ENCODE measurements at places on chromosomes 12 and 14.

DNA sequence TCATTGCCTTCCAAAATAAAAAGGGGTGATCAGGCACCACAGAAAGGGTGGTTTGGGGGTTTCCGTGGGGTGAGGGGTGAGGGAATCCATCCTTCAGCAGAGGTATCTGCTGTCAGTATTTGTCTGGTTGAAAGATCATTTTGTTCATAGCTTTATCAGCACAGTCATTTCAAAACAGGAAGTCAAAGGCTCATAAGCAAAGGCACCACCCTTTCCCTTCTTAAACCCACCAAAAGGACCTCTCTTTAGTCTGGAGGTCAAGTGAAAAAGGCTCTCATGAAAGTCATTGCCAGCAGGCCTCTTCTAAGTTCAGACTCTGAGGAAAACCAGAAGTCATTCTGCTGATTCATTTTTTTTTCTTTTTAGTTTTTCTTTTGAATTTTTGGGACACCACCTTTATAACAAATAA, 6.2 kb downstream of the CHST11 start:
- DNase-seq: no peak

DNA sequence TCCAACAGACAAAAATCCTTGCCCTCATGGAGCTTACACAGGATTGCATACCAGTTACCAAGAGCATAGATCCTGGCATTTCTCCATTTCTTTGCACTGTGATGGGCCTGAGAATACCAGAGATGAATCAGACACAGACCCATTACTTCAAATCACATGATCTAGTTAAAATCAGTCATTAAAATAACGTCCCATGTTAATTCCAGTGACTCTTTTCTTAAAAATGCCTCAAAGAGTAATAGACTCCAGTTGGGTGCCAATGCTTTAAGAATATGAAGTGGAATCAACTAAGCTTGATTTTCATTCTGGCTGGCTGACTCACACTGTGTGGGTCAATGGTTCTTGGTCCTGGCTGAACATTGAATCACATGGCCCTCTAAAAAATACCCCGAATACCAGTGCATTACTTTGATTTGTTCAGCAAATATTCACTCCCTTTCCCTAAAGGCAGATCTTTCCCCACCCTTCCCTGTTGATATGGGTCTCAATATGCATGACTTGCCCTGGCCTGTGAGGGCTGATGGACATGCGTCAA, 11.0 kb downstream of the ASB2 start:
- DNase-seq: no peak

DNA sequence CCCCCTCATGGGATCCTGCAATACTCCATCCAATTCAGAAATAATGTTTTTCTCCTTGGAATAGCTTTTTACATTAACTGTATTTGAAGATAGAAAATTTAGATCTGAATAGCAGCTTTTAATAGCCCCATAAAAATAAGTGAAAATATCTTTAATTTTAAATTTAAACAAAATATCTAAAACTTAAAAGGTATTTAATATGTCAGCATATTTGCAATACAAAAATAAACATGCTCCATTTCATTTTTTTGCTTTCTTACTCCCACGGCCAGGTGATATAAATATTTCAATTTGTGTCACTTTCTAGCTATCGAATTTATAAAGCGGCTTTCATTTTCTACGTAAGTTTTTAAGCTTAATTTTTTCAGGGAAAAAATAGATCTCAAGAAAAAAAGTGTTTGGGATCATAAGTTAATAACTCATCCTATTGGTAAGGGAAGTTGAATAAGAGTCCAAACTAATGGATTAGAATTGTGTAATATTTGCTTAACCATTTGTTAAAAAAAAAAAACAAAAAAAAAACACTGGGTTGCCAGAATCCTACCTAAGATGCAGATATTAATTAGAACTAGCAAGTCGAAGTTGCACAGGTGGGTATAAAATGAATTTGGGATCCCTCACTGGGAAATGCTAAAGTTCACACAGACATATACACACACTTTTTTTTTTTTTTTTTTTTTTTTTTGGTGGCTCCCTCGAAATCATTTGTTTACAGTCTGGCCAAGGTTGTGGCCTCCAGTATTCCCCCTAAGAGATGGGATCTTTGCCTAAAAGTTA, 47.6 kb downstream of the PPP2R5C start:
- no peak for DNase-seq

GRCh38 chr14:95490138-95490509, 26.3 kb downstream of the SYNE3 start:
- no peak for DNase-seq

- DNase-seq: no peak
These were observed 211.4 kb downstream of the SSPN start for GRCh38 chr12:26406813-26407212.

GRCh38 chr12:114547636-114548035, 136.3 kb downstream of the TBX3 start:
- DNase-seq: no peak

DNA sequence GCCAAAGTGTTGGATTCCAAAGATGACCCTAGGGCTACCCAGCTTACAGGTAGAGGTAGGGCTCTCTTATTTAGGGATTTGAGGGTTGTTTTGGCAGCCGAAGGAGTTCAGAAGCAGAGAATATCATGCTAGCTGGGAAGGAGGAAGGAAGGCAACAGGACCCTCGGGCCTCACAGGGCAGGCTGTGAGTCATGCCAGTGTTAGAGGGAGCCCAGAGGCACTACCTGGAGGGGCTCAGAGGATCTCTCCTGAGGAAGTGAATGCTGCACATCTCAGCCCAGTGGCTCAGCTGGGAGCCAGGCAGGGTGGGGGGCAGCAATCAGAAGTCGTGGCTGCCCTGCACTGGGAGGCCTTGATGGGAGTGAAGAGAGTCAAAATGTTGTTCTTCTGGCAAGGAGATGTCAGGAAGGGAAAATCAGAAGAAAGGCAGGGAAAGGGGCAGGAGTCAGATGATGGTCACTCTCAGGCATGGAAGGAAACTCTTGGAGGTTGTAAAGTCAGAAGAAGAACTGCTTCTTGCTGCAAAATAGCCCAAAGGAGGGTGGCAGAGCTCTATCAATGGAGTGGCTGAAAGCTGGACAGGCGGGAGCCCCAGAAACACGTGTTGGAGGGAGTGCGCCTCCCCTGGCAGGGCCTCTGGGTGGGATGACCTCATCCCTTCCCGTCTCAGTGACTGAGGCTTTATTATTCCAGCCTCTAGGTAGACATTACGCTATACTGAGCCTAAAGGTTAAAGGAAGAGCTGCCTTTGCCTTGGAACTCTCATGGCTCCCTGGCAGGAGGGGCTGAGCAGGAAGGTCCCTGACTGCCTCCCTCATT, 141.3 kb downstream of the SMOC1 start:
- DNase-seq: no peak

DNA sequence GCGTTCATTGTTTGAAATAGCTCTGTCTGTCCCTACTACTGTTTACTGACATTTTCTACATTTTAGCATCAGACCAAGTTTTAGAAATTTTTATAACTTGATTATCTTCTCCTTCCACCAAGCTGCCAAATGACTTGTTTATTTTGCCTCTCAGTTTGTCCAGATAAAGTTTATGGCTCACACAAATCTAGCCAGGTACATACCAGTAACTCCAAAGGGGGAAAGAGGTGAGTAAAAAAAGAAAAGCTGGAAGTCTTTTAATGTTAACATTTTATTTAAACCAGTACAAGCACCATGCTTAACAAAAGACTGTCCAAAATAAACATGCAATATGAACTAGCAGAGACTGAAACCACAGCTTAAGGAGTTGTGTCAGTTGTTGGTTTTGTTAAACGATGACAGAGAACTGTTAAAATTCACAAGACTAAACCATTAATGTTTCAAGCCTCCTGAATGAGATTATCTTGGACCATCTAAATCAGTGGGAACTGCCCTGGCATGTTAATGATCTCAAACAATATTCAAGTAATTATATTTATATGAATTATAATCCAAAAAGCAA, 14.5 kb downstream of the GMFB start:
- no peak for DNase-seq

DNA sequence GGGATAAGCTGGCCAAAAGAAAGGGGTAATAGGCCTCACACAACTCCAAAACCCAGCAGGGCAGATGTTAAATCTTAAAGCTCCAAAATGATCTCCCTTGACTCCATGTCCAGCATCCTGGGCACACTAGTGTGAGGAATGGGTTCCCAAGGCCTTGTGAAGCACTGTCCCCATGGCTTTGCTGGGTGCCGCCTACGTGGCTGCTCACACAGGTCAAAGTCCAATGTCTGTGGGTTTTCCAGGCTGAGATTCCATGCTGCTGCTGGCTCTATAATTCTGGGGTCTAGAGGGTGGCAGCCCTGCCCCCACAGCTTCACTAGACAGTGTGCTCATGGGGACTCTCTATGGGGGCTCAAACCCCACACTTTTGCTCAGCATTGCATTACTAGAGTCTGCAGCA, 145.3 kb upstream of the GRIN2B start:
- no peak for DNase-seq

DNA sequence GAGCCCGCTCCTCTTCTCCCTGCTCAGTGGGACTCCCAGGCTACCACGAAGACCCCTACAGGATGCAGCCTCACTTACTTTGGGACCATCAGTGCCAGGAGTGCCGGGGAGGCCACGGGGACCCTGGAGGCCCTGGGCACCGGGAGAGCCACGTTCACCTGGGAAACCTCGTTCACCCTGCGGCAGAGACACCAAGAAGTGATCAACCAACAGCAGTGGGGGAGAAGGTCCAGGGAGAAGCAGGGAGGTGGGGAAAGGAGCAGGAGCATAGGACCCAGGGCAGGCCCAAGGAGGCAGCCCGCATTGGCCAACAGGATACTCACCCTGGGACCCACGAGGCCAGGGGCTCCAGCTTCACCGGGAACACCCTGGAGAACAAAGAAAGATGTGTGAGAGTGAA, 19.4 kb downstream of the TMEM106C start:
- no peak for DNase-seq

DNA sequence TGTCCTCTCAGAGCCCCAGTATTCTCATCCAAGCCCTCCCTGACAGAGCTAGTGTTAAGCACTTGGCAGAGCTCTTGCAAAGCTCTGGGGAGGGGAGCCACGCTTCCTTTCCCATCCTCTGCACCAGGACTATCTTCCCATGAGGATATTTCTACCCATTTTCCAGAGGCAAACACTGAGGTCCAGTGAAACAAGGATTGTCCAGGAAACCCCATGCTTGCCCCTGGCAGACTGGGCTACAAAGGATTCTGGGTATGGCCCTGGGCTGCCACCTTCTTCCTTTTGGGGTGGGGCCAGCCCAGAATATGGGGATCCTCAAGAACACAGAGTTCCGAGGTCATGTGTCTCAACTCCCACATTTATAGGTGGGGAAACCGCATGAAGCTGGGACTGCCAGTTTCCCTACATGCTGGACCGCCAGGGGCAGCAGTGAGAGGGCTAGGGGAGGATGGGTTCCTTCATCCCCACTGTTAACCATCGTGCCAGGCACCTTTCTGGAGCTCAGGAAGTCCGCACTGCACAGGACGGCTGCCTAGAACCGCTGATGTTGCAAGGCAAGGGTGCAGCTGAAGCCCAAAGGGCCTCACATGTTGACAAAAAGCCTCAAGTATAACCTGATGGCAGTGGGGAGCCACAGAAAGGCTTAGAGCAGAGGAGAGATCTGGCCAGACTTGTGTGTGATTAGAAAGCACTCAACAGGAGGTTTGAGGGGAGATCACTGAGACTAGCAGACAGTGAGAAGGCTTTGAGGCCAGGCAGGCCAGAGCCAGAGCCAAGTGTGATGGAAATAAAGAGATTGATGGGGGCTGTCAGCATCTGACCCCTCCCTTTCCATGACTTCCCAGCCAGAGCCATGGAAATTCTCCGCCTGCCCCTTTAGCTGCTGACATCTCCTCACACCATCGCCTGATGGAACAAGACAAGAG, 5.5 kb upstream of the CCDC85C start:
- no peak for DNase-seq

GRCh38 chr12:121558956-121559355, 21.9 kb downstream of the KDM2B start:
- DNase-seq: no peak

DNA sequence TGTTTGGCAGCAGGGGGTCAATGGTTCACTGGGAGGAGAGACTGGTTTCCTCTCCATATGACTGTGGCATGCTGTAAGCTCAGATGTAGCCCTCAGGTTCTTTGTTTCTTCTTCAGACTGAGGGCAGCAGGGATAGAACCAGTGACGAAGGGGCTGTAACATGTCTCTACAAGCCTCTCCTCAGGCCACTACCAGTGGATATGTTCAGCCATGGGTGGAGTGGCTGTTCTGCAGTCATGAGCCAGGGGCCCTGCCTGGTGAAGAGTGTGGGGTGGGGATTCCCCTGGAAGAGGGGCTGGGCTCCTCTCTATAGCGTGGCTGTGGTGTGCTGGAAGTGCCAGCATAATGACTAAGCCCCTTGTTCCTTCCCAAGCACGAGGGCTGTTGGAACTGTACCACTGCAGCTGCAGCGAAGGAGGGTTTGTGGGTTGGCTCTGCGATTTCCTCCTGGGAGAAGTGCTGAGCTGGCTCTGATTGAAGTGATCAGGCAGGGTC, 55.8 kb downstream of the CMAS start:
- DNase-seq: no peak

DNA sequence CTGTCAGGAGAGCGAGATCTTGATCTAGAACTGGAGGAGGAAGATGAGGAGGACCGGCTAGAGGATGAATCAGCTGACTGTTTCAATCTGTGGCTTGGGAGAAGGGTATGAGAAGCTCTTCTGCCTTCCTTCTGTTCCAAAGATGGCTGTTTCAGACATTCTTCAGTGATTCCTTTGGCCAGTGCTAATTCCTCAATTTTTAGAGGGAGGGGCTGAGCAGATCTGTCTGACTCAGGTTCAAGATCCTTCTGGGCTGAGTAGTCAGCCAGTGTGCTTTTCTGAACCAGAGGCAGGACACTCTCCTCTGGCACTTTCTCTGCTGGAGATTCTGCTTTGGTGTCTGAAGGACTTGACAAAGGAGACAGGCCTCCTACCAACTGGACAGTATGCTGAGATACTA, 15.2 kb downstream of the ACIN1 start:
- no peak for DNase-seq

DNA sequence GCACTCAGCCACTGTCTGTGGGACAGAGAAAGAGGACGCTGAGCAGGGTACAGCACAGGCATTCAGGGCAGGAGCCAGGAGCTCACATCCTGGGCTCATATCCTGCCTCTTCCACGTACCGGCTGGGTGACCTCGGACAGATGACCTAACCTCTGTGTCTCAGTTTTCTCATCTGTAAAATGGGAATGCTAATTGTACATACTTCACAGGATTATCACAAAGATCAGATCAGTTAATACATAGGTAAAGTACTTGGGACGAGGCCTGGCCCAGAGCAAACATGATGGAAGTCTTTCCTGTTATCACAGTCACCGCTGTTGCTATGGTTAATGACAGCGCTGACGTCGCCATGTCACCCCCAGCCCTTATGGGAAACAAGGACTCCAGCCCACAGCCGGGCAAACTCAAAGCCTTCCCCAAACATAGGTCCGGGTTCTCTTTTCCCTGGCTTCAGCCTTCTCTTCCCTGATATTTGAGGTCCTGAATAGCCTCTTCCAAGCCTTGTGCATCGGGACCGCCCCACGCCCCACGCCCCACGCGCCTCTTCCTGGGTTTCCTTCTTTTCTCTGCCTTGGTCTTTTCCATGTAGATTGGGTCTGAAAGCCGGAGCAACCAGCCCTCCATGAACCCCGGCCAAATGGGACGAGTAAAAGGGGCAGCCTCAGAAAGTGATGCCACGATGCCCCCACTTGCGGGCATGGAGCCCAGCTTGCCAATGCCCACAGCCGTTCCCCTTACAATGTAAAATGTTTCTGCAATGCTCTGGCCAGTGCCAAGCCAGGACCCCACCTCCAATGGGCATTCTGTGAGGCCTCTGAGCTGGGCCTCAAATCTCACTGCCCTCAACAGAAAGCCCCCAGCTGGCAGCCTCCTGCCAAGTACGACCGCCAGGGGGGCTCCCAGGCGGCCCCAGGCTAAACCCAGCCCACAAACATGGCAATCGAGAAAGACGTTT, 125.4 kb downstream of the RFLNA start:
- DNase-seq: no peak

All from NCI-H446 (cell line).